Stimulated activated CD8-positive, alpha-beta memory T cell treated with anti-CD3 and anti-CD28 coated beads, Interleukin-7, amount 100 ng/mL, for 1 hour (primary cell): ENCODE measurements at places on chromosomes 3 and 15.

GRCh38 chr3:168048414-168049330 is 47.1 kb downstream of the GOLIM4 start:
- no peak for DNase-seq

DNA sequence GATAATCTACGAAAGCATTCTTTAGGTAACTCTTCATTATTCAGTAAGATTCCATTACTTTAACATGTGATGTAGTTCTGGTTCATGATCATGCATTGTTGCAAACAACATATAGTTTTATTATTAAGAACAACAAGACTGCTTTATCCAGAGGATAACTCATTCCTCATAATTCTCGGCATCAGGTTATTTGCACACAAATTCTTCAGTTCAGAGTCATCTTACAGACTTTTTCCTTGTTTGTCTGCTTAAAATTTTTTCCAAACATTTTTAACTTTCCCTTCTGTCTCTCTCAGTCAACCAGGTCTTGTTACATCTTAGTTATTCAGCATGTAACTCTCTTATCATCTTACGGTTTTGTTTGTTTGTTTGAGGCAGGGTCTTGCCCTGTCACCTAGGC is 60.1 kb downstream of the VGLL3 start:
- DNase-seq: no peak

DNA sequence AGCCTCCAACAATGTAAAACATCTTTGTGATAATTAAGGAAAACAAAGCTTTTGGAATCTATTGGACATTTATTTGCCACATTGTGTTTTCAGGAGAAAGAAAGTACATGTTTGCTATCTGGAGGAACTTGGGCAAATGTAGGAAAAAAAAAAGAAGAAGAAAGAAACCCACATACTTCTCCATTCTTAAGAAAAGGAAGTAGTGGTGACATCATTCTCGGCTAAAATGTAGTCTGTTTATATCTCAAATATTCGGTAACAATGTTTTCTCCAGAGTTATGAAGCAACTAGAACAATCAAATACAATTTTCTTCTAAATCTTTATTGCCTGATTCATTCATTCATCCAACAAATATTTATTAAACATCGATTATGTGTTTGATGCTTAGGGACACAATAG is 2.3 kb upstream of the TGFBR2 start:
- DNase-seq: no peak

DNA sequence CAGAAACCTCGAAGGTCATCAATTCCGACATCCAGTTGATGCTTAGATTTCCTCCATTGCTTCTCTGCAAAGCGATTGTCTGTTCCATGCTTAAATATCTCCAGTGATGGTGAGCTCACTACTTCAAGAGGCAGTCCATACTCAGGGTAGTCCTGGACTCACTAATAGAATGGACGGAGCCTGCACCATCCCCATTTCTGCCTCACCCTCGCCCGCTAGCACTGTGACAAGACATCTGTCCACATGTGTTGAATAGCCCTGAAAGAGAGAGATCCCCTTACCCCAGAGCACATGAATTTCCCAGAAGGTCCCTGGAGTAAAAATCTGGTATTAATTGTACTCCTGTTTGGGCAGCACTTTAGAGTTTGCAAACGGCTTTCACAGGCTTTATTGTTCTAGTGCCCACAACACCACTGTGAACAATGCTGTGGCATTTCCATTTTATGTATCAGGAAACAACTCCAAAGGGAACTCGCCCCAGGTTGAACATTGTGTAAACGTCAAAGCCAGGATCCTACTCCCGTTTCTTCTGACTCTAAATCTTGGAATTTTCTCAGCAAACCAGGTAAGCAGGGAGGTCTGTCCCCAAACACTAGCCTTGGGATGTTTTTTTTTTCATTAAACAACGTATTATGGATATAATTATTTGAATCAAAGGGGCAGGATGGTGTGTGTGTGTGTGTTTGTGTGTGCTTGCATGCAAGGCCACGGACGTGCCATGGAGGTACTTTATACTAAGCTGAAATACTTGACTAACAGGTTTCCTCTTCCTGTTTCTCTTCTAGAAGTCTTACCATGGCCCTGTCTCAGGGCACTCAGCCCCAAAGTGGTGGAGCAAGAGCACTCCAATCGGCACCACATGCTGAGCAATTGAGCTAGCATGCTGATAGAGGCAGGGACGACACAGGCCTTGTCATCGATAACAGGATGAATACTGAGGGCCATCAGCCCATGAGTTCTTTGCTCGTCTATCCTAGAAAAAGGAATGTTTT is 198.3 kb downstream of the OPA1 start:
- no peak for DNase-seq

DNA sequence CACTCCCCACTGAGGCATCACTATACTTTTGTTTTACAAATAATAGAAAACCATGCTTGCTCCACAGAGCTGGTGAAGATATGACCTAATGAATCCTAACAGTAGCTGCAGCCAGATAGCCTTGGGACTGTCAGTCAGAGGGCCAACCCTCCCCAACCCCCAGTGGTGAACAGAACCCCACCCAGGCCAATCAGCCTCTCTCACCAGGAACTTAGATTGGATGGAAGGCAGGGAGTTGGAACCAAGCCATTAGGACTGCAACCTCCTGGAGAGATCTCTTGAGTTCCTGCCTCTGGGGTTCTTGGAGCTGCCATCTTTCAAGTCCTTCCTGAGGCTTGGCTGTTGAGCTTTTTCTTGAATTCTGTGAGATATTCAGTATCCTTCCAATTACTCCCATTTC is 3.0 kb upstream of the MRPS22 start:
- no peak for DNase-seq

- no peak for DNase-seq
These were observed 51.1 kb downstream of the NEDD4 start for GRCh38 chr15:55942332-55942731.

- no peak for DNase-seq
These were observed 41.1 kb upstream of the SKOR1 start for GRCh38 chr15:67784090-67784781.

- peak; percentile 46 for DNase-seq
These were observed 28.4 kb downstream of the CCDC12 start for GRCh38 chr3:46947981-46948791.

- no peak for DNase-seq
These were observed 89.6 kb upstream of the AADACL2 start for GRCh38 chr3:151644020-151644620.

- no peak for DNase-seq
These were observed 29.0 kb downstream of the PTPN23 start for GRCh38 chr3:47409688-47410416.

GRCh38 chr3:52846432-52846965 is 11.7 kb upstream of the MUSTN1 start:
- DNase-seq: no peak

- DNase-seq: no peak
These were observed 58.8 kb upstream of the FAM3D start for GRCh38 chr3:58725326-58725853.

- DNase-seq: no peak
These were observed 67.1 kb downstream of the GRM7 start for GRCh38 chr3:6928064-6928463.

DNA sequence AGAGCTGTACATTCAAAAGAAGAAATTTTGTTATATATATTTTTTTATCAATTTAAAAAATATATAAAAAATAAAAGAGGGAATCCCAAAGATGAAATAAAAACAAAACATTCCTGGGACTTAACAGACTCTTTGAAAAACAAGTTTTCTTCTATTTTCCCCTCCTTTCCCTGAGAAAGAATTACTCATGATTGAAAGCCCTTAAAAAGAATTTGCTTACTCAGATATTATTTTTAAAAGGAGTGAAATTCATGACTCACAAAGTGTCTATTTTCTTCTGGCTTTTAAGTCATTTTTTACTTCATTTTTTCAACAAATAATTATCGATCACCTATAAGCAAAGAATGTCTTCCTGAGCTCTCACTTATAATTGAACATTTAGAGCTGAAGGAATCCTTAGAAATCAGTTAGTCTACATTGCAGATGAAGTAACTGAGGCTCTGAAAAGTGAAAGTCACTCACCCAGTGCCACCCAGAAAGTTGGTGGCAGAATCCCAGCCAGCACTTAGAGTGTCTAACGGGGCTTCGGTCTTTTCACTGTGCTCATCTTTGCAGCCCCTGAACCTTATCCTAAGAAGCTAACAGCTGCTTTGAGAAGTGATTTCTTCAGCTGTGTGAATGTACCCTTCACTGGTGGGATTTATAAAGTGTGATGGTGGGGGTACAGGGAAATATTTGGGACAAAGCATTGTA is 42.5 kb upstream of the NUDT16 start:
- no peak for DNase-seq

- DNase-seq: no peak
These were observed 13.2 kb downstream of the ZDHHC3 start for GRCh38 chr3:44962621-44963393.

GRCh38 chr3:151315846-151316245 is 774 bp downstream of the GPR87 start:
- DNase-seq: no peak
